ENCODE measurements at places on chromosomes 12 and 14. TPM values are rescaled to one million over a fixed set of nuclear protein-coding genes. Genes with fewer than 3 reads are reported as not detected.

GRCh38 chr12:1592444-1593173, 1.8 kb downstream of the FBXL14 start:
- peak; percentile 91 for DNase-seq

GRCh38 chr14:68820999-68821683, 28.3 kb upstream of the ZFP36L1 start:
- DNase-seq, result no peak

- DNase-seq, result no peak
Measured at GRCh38 chr12:278046-278445, 15.4 kb upstream of the SLC6A13 start.

DNA sequence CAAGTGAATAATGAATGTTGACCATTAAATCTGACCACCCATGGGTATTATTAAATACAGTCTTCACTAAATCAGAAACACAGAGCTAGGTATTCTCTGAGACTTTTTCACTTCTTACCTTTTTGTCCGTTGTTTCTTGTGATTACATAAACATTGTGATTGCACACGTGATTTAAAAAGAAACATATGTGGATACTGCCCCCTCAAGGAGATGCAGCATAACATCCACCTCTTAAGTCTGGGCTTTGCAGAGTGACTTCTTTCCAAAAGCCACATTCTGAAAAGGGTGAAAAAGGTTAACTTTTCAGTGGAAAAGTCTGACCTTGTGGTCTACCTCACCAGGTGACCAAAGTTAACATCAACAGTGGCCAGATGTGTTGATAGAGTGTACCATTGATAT, 185.5 kb upstream of the FAR2 start:
- no peak for DNase-seq

- no peak for DNase-seq
Measured at GRCh38 chr14:36340276-36340890, 19.9 kb upstream of the MBIP start.

GRCh38 chr12:31849090-31849687, 110.0 kb upstream of the RESF1 start:
- DNase-seq, result no peak

DNA sequence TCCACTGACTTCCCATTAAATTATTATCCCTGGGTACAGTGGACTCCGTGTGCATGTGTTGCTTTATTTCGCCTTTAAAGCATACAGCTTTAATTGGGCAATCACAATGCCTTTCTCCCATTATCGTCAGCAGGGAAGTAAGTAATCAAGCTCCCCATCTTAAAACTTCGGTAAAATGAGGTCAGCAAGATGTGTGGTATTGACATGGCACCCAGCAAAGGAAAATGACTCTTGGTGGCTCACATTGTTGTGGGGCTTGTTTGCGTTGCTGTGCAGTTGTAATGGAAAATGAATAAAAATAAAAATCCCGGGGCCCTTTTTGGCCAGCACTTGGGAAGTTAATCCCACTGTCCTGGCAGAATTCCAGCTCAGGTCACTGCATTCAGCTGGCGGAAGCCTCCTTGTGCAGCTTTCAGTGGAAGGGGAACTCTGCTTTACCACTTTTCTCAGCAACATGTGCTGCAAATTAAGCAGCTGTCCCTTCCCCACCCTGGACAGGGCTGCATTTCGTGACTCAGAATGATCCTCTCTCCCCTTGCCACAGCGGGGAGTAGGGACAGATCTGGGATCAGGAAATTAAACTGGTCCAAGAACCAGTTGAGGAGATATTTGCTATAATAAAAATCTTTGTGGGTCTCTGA, 13.9 kb upstream of the ATP2A2 start:
- DNase-seq, result no peak

The PLEKHH1 gene
- 4.8 TPM for total RNA-seq

The SYT1 gene
- not detected for total RNA-seq

The ACOT6 gene
- total RNA-seq, result not detected

The TAS2R30 gene
- total RNA-seq, result 2.3 TPM
